ENCODE measurements at places on chromosomes 1 and 21.

- DNase-seq: no peak
Measured at GRCh38 chr1:21216835-21217811, 40.4 kb upstream of the EIF4G3 start.

DNA sequence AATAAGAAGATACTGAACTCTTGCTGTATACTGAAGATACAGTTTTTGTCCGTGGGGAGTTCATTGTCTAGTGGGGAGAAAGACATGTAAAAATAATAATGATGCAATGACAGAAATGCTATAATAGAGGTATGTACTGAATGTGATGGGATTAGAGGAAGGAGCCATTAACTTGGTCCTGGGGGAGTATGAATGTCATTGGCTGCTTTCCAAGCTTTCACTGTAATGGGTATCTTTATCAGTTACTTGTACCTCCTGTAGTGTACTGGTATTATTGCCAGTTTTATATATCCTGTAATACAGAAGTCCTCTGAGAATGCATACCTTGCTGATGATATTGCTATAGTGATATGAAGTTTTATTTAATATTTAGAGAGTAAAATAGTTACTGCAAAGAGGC is 7.4 kb downstream of the BTBD8 start:
- DNase-seq: no peak

- DNase-seq: no peak
Measured at GRCh38 chr1:42417166-42417565, 36.6 kb downstream of the RIMKLA start.

DNA sequence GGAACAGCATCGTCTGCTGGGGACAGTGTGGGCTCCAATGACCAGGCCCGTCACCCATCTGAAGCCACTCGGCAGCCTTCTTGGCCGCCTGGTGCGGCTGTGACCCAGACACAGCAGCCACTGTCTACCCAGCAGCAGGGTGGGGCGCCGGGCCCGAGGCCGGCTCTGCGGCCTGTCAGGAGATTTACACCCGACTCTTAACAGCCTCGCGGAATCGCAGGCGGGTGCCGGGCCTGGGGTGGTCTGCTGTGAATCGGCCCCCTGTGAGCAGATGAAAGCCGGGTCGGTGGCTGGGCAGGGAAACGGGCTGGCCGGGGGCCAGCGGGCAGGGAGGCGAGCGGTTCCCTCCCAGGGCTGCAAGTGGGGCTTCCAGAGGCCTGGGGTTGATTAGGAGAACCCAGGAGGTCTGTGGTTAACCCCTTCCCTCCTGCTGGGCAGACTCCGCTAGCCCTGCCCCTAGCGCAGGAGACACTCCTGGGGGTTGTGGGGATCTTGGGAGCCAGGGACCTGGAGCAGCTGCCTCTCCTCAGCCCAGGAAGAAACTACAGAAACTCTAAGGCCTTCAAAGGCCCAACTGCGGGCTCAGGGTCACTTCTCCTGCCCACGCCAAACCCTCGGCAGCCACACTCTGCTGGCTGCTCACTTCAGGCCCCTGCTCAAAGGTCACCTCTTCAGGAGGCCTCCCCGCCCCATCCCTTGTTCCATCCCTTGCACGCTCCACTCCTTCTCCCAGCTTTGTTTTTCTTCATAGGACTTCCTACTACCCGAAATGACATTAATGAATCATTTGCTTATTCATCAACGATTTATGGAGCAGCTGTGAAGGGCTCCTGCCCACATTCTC is 15.6 kb downstream of the RUNX3 start:
- DNase-seq: no peak

DNA sequence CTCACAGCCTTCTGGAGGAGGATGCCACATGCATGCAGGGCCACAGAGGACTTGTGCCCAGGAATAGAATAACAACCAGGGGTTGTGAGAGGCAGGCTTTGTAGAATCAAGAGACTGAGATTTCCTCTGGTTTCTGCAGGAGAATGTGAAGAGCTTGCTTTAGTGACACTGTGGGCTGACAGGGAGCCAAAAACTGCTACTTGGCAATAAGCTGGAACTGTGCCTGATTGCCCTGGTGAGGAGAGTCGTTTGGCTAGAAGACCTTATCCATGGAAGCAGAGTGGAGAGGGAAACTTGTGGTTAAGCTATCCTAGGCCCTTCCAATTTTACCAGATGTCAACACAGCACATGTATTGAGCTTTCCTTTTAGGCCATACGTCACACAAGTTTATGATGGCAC is 902.1 kb downstream of the MRPL39 start:
- no peak for DNase-seq

DNA sequence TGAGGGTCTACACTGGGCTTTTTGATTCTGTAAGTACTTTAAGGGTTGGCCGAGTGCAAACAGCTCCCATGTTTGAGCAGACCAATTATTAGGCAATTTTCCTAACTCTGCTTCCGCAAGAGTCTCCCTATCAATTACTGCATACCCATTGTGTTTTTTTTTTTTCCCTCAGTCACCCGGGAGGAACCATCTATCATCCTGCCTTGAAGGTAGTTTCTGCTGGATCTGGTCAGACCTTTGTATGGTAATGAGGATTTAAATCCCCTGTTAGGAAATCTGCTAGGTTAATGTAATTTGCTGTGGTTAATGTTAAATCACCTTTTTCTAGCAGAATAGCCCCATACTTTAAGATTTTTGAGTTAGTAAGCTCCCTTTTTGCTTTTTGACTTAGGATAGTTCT is 40.8 kb upstream of the WARS2 start:
- no peak for DNase-seq

DNA sequence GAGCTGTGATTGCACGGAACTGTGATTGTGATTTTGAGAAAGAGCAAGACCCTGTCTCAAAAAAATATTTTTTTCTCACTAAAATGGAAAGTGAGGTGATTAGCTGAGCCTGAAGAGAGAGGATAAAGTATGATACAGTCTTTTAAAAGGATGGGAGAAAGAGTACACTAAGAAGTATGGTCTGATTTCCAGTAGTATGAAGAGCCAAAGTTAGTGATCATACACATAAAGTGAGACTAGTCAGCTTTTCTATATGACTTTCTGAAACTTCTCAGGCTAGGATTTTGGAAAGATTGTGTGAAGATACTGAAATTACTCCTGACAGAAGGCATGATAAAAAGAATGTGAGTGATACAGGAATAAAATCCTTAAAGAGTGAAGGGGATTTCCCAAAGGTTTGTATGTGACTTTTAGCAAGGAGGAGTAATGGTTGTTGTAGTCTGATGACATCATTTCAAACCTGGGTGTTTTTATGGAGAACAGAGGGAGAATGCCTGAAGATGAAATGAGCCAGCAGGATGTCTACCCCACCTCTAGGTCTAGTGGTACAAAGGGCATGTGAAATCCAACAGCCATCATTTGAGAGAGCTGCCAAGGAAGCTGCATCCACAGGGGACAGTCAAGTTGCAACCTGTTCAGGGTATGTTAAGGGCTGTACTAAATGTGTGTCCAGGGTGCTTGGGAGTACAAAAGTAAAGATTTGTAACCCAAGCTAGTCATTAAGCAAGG is 157.7 kb downstream of the PIK3R3 start:
- DNase-seq: no peak

- DNase-seq: no peak
Measured at GRCh38 chr1:203643213-203644045, 16.8 kb downstream of the ATP2B4 start.

DNA sequence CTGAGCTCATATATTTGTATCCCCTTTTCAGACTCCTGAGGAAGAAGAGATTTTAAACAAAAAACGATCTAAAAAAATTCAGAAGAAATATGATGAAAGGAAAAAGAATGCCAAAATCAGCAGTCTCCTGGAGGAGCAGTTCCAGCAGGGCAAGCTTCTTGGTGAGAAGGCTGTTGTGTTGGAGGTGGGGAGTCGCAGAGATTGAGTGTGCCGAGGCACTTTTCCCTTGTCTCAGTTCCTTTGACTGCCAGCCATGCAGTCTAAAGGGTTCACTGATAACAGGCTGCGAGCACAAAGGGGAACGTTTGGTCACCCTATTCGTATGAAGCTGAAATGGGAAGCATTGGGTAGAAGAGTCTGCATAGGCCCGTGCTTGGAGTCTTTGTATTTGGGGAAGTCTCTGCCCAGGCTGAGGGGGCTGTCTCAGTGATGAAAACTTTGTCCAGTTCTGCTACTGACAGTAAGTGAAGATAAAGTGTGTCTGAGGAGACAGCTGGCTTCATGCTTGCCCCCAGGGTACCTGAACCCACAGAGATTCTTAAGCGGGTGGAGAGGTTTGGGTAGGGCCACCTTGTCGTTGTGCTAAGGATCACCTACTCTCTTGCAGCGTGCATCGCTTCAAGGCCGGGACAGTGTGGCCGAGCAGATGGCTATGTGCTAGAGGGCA is 2.8 kb downstream of the RPS8 start:
- no peak for DNase-seq

Data from coronary artery (tissue), 2 donors.